ENCODE measurements at places on chromosomes 2 and 18. TPM values are rescaled to one million over a fixed set of nuclear protein-coding genes. Genes with fewer than 3 reads are reported as not detected.

The SP9 gene
- not detected for total RNA-seq

The PLA2R1 gene
- total RNA-seq: 33.7 TPM

The GREB1L gene
- 1.0 TPM for total RNA-seq

The DAPL1 gene
- total RNA-seq: not detected

The CYP1B1 gene
- 92.9 TPM for total RNA-seq
